Activated naive CD8-positive, alpha-beta T cell treated with anti-CD3 and anti-CD28 coated beads, Interleukin-2, amount 50 U/mL, for 16 hours (primary cell): ENCODE measurements at places on chromosomes 1 and 21.

- no peak for DNase-seq
These were observed 27.0 kb downstream of the PROX1 start for GRCh38 chr1:214014730-214015129.

DNA sequence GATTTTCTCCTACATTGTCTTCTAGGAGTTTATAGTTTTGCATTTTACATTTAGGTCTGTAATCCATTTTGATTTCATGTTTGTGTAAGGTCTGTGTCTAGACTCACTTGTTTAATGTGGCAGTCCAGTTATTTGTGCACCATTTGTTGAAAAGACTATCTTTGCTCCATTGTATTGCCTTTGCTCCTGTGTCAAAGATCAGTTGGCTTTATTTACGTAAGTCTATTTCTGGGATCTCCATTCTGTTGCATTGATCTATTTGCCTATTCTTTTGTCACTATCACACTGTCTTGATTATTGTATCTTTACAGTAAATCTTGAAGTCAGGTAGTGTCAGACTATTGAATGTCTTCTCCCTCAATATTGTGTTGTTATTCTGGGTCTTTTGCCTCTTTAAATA lies 49.7 kb upstream of the RGS2 start:
- no peak for DNase-seq

- no peak for DNase-seq
These were observed 97.3 kb downstream of the USH2A start for GRCh38 chr1:216325946-216326345.

DNA sequence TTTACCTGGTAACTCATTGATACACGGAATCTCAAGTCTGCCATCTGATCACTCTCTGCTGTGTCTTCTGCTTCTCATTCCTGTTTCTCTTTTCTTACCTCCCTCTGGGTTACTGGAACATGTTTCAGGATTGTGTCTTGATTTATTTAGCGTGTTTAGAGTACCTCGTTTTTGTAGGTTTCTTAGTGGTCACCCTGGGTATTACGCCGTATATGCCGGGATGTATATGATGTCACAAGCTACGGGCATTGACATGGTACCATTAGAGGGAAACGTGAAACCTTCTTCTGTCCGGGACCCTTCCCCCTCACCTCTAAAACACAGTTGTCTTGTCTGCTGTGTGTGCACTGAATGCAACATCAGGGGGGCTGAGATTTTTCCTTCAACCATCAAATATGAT lies 2.8 kb downstream of the ACTRT2 start:
- DNase-seq, result no peak

DNA sequence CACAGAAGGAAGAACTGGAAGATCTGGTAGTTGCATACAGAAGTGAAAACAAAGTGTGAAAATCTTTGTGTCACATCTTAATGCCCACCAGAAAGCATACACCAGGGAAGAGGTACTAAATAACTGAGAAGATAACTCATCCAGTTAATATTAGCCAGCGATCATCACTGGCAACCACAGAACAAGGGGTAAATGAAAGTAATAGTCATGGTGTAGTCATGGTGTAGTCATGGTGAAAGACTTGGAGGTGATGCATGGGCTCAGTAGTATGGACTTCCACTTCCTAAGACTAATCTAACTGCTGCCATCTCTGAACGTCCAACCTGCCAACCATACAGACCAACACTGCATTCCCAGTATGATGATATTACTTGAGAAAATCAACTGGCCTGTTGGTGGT lies 481.2 kb upstream of the NR5A2 start:
- no peak for DNase-seq

DNA sequence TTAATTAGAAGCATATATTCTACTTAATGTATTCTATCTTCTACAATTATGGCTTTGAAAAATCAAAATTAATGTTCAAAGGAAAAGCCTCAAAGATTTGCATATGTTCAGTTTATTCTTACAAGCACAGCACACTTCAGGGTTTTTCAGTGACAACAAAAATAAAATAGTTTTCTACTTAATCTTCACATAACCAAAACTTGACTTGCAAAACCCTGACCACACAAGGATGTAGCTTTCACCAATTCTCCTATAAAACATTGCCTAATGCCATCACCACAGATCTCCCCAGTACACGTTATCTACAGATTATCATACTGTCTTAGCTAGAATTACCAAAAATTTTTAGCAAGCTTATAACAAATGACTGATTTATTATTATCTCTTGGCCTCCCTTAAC lies 23.3 kb downstream of the LPAR3 start:
- DNase-seq, result no peak

DNA sequence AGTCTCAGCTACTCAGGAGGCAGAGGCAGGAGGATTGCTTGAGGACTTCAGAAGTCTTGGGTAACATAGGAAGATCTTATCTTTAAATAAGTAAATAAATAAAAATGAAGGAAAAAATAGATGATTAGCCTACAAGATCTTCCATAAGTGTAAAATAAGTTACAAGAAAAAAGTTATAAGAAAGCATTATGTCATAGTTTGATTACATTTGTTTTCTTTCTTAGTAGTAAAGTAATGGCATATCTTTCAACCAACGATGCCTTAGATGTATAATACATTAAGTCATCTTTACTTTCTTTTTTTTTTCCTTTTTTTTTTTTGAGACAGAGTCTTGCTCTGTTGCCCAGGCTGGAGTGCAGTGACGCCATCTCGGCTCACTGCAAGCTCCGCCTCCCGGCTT lies 46.5 kb downstream of the SNRPE start:
- no peak for DNase-seq

DNA sequence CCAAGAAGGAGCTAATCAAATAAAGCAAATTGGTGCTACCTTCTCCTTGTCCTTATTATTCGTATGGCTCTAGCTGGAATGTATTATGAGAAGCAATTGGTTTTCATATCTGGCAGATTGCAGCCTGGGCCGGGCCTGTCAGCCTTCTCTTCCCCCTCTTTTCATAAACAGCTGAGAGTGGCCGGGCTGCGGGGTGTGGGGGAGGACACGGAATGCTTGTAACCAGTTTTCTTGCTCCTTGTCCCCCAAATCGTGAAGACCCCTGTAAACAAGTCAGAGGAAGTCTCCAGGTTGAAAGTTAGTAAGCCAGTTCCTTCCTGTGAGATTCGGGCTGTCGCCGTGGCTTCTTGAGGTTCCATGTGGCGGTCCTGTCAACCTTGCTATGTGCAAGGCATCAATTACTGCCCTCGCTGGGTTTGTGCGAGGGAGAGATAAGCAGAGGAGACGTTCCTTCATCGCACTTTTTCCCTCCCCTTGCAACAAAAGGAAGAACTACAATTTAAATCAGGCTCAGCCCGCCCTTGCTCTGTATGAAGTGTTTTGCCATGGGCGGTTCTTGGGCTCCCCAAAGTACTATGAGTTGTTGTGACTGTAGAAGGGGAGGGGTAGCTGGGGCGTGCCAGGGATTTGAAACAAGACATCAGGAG lies 450.7 kb downstream of the CAMTA1 start:
- DNase-seq, result no peak

DNA sequence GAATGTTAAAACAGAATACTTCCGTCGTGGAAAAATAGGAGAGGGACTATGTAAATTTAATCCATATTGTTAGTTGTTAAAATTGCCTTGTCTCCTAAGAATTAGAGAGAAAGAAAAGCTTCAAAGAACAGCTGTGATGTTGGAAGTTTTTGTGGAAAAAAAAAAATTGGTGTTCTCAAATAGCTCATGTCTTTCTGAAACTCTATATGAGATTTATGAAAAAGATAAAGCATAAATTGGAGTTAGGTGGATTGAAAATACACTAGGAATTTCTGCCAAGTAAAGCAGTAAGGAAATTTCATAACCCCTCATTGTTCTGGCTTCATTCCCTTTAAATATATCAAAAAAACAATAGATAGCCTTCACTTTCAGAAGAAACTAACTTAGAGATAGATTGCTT lies 274.0 kb upstream of the ADAMTS5 start:
- no peak for DNase-seq

DNA sequence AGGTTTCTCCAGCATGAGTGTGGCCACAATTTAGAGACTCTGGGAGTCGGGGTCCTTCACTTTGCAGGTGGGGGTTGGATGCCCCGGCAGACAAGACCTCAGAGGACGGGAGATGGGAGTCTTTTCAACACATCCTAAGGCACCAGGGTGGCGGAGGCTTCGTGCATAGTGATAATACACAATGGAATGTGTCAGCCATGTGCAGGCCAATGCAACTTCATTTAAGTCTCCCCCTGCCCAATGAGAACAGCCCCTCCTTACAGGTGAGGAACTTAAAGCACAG lies 75.9 kb upstream of the IFFO2 start:
- no peak for DNase-seq

GRCh38 chr1:8866173-8866791 lies 12.2 kb downstream of the ENO1 start:
- DNase-seq, result no peak

- no peak for DNase-seq
These were observed 23.9 kb upstream of the EPB41 start for GRCh38 chr1:28890435-28890834.

DNA sequence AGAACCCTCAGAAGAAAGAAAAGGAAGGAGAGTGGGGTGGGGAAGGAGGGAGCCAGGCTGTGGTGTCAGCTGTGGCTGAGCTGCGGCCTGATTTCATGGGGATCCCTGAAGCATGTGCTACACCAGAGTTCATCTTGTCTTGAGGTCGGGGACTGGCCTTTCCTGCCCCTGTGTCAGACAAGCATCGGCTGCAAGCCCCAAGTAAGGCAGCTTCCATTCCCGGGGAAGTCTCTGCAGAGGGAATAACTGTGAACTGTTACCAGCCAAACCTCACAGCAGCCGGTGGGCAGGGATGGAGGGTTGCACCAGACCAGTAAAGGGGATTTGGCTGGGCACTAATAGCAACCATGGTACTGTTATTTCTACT lies 35.7 kb upstream of the BTG2 start:
- DNase-seq, result no peak

GRCh38 chr1:236303675-236304074 lies 21.9 kb upstream of the ERO1B start:
- no peak for DNase-seq

GRCh38 chr1:222886194-222886854 lies 71.5 kb downstream of the DISP1 start:
- no peak for DNase-seq

DNA sequence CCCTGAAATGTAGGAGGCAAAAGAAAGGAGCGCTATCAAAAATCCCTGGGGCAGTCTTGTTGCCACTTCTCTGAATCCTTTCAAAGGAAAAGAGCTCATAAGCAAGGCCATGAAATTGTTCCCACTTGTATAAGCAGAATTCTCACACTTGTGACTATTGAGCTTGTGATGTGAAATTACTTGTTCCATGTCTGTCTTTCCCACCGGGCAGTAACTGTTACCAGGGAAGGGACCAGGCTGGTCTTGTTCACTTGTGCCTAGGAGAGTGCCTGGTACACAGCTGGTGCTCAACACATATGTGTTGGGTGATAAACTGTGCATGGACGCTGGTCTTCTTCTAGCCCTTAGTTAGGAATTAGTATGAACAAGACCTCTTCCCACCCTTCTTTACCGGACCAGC lies 150.6 kb downstream of the CDC7 start:
- no peak for DNase-seq

- DNase-seq, result no peak
These were observed 776 bp downstream of the ITSN1 start for GRCh38 chr21:33642896-33643657.

DNA sequence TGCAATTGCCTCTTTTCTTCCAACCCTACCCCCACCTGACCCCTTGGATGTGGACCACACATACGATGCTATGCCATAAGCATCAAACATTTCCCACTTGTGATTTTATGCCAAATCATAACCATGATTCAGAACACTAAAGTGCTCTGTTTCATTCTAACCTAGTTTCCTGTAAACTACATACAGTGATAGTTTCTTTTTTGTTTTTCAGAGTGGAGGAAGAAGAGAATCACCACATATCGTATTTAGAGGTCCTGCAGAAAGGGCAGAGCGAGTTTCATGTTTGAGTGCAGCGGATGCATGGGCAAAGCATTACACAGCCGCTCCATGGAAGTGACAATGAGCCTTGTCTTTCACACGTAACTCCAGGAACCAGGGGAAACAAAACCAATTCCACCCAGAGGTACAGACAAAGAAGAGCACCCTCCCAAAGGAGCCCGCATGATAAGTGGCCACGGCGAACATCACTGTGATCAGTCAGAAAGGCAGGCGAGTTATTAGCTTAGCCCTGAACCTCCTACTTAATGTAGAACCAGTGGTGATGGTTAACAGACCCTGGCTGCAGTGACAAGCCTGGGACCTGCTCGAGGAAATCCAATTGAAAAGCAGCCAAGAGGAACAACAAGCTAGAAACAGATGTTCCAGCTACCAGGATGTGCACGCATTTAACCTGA lies 64.0 kb upstream of the ZNF281 start:
- no peak for DNase-seq

- no peak for DNase-seq
These were observed 128.9 kb upstream of the DNAH14 start for GRCh38 chr1:224800486-224801119.

DNA sequence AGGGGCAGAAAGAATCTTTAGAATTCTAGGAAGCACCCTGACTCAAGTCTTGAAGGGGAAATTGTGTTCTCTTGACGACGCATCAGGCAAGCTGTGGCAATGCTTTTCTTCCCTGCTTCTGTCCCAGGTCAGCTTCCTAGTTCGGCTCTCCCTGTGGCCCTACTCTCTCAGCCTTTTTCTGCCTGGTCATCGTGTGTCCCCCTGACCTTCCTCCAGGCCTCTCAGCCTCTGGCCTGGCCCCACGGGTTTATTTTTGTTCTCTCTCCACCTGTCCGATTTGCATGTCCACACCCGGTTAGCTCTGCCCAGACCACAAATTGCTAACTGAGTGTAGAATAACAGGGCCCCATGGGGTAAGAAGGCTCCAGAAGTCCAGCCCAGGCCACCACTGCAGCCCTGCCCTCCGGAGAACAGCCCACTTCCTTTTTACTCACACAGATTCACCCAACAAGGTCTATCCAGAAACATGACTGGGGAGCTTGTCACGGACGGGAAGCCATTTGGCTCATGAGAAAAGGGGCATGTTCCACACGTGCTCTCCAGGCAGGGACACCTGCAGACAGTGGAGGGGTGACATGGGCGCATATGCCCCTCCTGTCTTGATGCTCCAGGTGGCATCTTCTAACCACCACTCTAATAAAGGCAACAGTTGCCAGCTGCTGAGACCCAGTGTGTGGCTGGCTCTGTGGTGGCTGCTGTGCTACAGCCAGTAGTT lies 9.8 kb downstream of the KCNN3 start:
- DNase-seq, result no peak

DNA sequence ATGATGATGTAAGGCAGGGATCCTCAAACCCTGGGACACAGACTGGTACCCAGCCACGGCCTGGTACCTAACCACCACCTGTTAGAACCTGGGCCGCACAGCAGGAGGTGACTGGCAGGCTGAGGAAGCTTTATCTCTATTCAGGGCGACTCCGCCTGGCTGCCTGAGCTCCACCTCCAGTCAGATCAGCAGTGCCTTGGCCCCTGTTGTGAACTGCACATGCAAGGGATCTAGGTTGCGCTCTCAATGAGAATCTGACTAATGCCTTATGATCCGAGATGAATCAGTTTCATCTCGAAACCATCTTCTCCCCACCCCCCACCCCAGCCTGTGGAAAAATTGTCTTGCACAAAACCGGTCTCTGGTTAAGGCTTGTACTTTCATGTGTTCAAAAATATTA lies 4.2 kb downstream of the RNPC3 start:
- no peak for DNase-seq

- DNase-seq, result no peak
These were observed 36.7 kb downstream of the ETNK2 start for GRCh38 chr1:204115116-204115515.
